ENCODE measurements at places on chromosomes 6 and 20. TPM values are rescaled to one million over a fixed set of nuclear protein-coding genes. Genes with fewer than 3 reads are reported as not detected.

Gene TPD52L1
- 209 TPM for total RNA-seq

Gene SOX4
- total RNA-seq, result 223 TPM

Gene PPP1R11
- total RNA-seq, result 30.0 TPM

Gene KCNK5
- 2.9 TPM for total RNA-seq

Gene CYP21A2
- 1.2 TPM for total RNA-seq

Gene ASIP
- not detected for total RNA-seq

Gene TPBG
- 35.2 TPM for total RNA-seq

Gene MACROD2
- 10.0 TPM for total RNA-seq

Gene MUCL3
- not detected for total RNA-seq

Gene ARMC2
- total RNA-seq, result 11.3 TPM

Gene NKX2-4
- total RNA-seq, result not detected

Gene GPR31
- not detected for total RNA-seq

Gene SLC35D3
- 0.13 TPM for total RNA-seq

Gene OR2H1
- total RNA-seq, result not detected

Data from mesothelial cell of epicardium (in vitro differentiated cells).